ENCODE measurements at places on chromosomes 4 and X. TPM values are rescaled to one million over a fixed set of nuclear protein-coding genes. Genes with fewer than 3 reads are reported as not detected.

The FGG gene
- not detected for polyA plus RNA-seq

The EGFL6 gene
- 1.4 TPM for polyA plus RNA-seq

The SEC31A gene
- polyA plus RNA-seq = 91.0 TPM

The MAGED4B gene
- polyA plus RNA-seq = 145 TPM

The GCNA gene
- 1.2 TPM for polyA plus RNA-seq

DNA sequence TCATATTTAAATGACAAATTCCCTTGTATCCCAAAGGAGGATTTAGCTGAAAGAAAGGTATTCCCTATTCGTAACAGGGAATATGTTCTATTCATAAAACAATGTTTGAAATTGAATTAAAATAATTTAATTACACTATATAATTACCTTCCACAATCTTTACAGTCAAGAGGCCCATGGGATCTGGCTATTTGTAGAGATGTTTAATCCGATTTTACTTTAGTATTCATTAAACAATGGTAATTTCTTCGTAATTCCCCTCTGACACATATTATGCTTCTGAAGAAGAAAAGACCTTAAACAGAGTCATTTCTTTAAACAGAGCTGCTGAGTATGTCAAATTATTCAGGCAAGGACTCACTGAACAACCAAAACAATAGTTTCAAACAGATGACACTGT lies 98.8 kb downstream of the MAGEC1 start:
- no peaks in the 10 kb centered on the region for H3K4me1 ChIP-seq
- H3K4me3 ChIP-seq = no peak overlapping the region
- DNase-seq = no peak
- H3K27ac ChIP-seq = no peak overlapping the region

DNA sequence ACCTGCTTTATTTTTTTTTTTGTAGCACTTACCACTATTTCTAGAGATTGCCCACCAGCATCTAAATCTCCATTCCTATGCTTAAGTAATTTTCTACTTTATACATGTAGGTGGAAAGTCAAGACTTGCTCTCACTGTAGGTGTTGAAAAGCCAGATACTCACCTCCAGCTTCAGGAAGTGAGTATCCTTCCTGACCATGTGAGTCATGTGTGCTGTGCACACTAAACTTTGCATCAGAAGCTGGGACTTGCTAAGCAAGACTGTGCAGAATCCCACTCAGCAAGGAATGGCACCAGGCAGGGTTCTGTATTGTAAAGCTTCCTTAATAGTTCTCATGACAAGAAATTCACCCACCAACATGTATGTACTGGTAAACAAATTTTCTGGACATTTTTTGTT lies 151.8 kb downstream of the POU4F2 start:
- H3K27ac ChIP-seq = no peak overlapping the region
- H3K27me3 ChIP-seq = no peaks in the 10 kb centered on the region
- H3K36me3 ChIP-seq = no peaks in the 10 kb centered on the region
- no peaks in the 10 kb centered on the region for H3K4me1 ChIP-seq
- H3K4me3 ChIP-seq = no peak overlapping the region

- H3K4me1 ChIP-seq = peaks cover 4% of the 10 kb centered on the region
- no peaks in the 10 kb centered on the region for H3K36me3 ChIP-seq
- H3K27ac ChIP-seq = no peak overlapping the region
- no peak for DNase-seq
Observed at GRCh38 chrX:107632346-107632745, 4.0 kb downstream of the PRPS1 start.

DNA sequence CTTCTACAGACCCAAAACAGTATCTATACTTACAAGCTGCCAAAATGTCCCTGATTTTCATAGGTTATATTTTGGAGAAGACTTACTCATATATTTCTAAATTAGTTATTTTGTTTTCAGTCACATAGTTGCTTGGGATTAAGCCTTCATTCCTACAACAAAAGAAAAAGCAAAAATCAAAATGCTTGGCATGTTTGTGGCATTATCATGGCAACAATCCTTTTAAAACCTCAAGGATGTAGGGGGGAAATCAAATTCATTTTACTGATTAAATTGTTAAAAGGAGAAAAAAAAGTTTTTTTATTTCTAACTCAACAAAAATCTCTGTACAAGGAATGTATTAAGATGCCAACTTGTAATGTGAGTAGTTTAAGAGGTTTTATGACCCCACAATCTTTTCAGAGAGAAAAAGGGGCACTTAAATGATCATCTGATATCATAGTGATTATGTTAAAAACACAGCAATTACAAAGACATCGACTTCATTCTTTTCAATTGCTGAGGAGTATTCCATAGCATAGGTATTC lies 23.5 kb downstream of the TXK start:
- H3K4me1 ChIP-seq = peaks cover 18% of the 10 kb centered on the region
- no peaks in the 10 kb centered on the region for H3K36me3 ChIP-seq
- H3K27ac ChIP-seq = no peak overlapping the region
- no peak for DNase-seq
- H3K4me3 ChIP-seq = no peak overlapping the region
- H3K27me3 ChIP-seq = no peaks in the 10 kb centered on the region

DNA sequence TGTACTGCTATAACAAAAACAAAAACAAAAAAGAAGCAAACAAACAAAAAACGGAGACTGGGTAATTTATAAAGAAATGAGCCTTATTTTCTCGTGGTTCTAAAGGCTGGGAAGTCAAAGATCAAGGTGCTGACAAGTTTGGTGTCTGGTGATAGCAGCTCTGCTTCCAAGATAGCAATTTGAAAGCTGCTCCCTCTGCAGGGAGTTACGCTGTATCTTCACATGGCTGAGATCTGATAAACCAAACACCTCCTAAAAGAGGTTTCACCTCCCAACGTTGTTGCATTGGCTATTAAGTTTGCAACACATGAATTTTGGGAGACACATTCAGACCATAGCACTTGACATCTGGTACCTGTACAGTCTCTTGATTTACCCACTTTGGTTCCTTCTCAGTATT lies 854.2 kb downstream of the CENPC start:
- peak; percentile 47 for DNase-seq
- H3K4me1 ChIP-seq = no peaks in the 10 kb centered on the region
- no peaks in the 10 kb centered on the region for H3K27me3 ChIP-seq
- H3K4me3 ChIP-seq = no peak overlapping the region
- H3K36me3 ChIP-seq = no peaks in the 10 kb centered on the region

GRCh38 chr4:7253837-7254236 lies 61.5 kb downstream of the SORCS2 start:
- no peaks in the 10 kb centered on the region for H3K36me3 ChIP-seq
- DNase-seq = no peak
- no peaks in the 10 kb centered on the region for H3K27me3 ChIP-seq

- no peak overlapping the region for H3K27ac ChIP-seq
- H3K27me3 ChIP-seq = no peaks in the 10 kb centered on the region
- no peak for DNase-seq
- H3K4me1 ChIP-seq = no peaks in the 10 kb centered on the region
- no peak overlapping the region for H3K4me3 ChIP-seq
Observed at GRCh38 chr4:165540206-165540830, 161.5 kb downstream of the CPE start.

DNA sequence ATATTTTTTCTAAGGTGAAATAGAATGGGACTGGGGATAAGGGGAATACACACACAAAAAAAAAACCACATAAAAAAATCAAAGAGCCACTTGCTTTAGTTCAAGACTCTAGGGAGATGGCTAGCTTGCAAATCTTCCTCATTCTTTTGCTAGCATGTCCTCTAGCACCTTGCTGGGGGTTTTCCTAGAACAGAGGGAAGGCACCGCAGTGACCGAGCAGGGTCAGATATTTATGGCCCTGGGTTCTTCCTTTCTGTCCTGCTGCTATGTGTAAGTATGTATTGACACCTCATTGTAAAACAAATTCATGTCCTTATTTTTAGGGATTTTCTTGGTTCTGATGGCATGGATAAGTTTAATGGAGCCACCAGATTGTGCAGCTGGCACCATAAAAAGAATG lies 81.2 kb downstream of the SHISA3 start:
- no peaks in the 10 kb centered on the region for H3K27me3 ChIP-seq
- H3K4me3 ChIP-seq = no peak overlapping the region
- peaks cover 14% of the 10 kb centered on the region for H3K4me1 ChIP-seq
- H3K36me3 ChIP-seq = no peaks in the 10 kb centered on the region
- H3K27ac ChIP-seq = no peak overlapping the region
- no peak for DNase-seq

- DNase-seq = peak; percentile 83
- H3K27me3 ChIP-seq = no peaks in the 10 kb centered on the region
- H3K36me3 ChIP-seq = no peaks in the 10 kb centered on the region
- H3K27ac ChIP-seq = peak overlapping the region; percentile 64
- no peak overlapping the region for H3K4me3 ChIP-seq
Observed at GRCh38 chr4:22434895-22435294, 81.0 kb downstream of the ADGRA3 start.

GRCh38 chrX:77743720-77744119 lies 42.3 kb downstream of the ATRX start:
- H3K4me3 ChIP-seq = no peak overlapping the region
- no peak overlapping the region for H3K27ac ChIP-seq
- no peak for DNase-seq
- peaks cover 20% of the 10 kb centered on the region for H3K4me1 ChIP-seq
- no peaks in the 10 kb centered on the region for H3K36me3 ChIP-seq

DNA sequence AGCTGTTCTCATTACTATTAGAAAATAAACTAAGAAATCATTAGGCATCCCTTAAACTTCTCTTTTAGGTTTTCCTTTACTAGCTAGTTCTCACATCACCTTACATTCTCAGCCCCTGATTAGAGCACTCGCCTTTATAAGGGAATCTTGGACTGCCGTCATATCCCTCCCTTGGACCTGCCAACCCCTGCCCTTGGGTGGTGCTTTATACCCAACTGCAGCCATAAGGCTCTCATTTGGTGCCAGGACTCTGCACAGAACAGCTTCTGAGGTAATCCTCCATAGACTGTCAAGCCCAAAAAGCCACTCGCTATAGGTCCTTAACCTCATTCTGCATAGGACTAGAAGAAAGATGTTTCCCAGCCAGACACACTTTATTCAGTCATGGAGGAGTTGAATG lies 67.5 kb downstream of the NHSL2 start:
- H3K4me3 ChIP-seq = no peak overlapping the region
- H3K27me3 ChIP-seq = no peaks in the 10 kb centered on the region
- DNase-seq = no peak
- H3K27ac ChIP-seq = no peak overlapping the region
- no peaks in the 10 kb centered on the region for H3K4me1 ChIP-seq
- no peaks in the 10 kb centered on the region for H3K36me3 ChIP-seq

GRCh38 chr4:95701500-95702170 lies 138.3 kb upstream of the PDHA2 start:
- H3K36me3 ChIP-seq = no peaks in the 10 kb centered on the region
- no peaks in the 10 kb centered on the region for H3K27me3 ChIP-seq
- no peak overlapping the region for H3K4me3 ChIP-seq

- H3K27ac ChIP-seq = no peak overlapping the region
- H3K4me1 ChIP-seq = 0 out of 2 replicates have a peak, but pooled peaks cover 10% of the 10 kb centered on the region
- no peaks in the 10 kb centered on the region for H3K27me3 ChIP-seq
- no peak for DNase-seq
- no peaks in the 10 kb centered on the region for H3K36me3 ChIP-seq
Observed at GRCh38 chr4:108693819-108694218, 43.4 kb downstream of the OSTC start.

- H3K27ac ChIP-seq = no peak overlapping the region
- no peaks in the 10 kb centered on the region for H3K4me1 ChIP-seq
- no peaks in the 10 kb centered on the region for H3K36me3 ChIP-seq
- H3K4me3 ChIP-seq = no peak overlapping the region
Observed at GRCh38 chrX:84118769-84119168, 69.2 kb downstream of the RPS6KA6 start.

GRCh38 chr4:37892641-37893040 lies 1.8 kb downstream of the TBC1D1 start:
- peaks cover 49% of the 10 kb centered on the region for H3K27me3 ChIP-seq
- no peak overlapping the region for H3K4me3 ChIP-seq
- no peak for DNase-seq
- H3K4me1 ChIP-seq = peaks cover 9% of the 10 kb centered on the region
- no peak overlapping the region for H3K27ac ChIP-seq
- no peaks in the 10 kb centered on the region for H3K36me3 ChIP-seq

DNA sequence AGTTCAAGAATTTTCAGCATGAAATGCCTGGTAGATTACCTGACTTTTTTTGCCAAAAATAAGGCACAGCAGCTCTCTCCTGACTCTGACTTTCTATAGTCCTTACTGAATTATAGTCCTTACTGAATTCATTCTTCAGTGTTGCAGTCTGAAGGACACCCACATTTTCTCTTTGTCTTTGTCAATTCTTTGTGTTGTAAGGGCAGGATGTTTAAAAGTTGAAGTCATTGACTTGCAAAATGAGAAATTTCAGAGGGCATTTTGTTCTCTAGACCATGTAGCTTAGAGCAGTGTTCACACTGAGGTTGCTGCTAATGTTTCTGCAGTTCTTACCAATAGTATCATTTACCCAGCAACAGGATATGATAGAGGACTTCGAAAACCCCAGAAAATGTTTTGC lies 168.0 kb downstream of the SOWAHB start:
- H3K27ac ChIP-seq = peak overlapping the region; percentile 76
- peak; percentile 61 for DNase-seq
- peaks cover 34% of the 10 kb centered on the region for H3K4me1 ChIP-seq
- no peaks in the 10 kb centered on the region for H3K36me3 ChIP-seq

- no peak overlapping the region for H3K27ac ChIP-seq
- H3K4me1 ChIP-seq = peaks cover 23% of the 10 kb centered on the region
- no peaks in the 10 kb centered on the region for H3K36me3 ChIP-seq
- H3K27me3 ChIP-seq = no peaks in the 10 kb centered on the region
- H3K4me3 ChIP-seq = no peak overlapping the region
Observed at GRCh38 chr4:79574741-79575451, 166.9 kb upstream of the GK2 start.

DNA sequence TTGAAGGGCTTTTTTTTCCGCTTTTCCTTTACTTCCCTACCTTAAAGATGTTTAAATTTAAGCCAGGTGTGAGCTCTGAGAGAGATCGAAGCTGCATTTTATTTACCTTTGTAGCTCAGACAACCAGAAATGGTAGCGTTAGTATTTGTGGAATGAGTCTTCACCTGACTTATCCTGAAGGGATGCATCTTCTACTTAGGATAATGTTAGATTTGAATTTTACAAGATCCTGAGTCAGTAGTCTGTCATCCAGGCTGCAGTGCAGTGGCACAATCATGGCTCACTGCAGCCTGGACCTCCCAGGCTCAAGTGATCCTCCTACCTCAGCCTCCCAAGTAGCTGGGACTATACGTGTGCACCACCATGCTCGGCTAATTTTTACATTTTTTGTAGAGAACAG lies 26.2 kb downstream of the TMSB4X start:
- H3K27me3 ChIP-seq = no peaks in the 10 kb centered on the region
- H3K4me1 ChIP-seq = peaks cover 14% of the 10 kb centered on the region
- DNase-seq = no peak
- no peak overlapping the region for H3K27ac ChIP-seq

- H3K36me3 ChIP-seq = no peaks in the 10 kb centered on the region
- H3K4me3 ChIP-seq = no peak overlapping the region
- DNase-seq = no peak
- H3K27me3 ChIP-seq = no peaks in the 10 kb centered on the region
- H3K4me1 ChIP-seq = no peaks in the 10 kb centered on the region
- no peak overlapping the region for H3K27ac ChIP-seq
Observed at GRCh38 chr4:96952610-96953009, 1112.7 kb downstream of the PDHA2 start.

Measured in GM23338 (cell line).